ENCODE measurements at places on chromosomes 1 and 21.

GRCh38 chr1:151823175-151823574, 8.4 kb downstream of the RORC start:
- no peak for DNase-seq

DNA sequence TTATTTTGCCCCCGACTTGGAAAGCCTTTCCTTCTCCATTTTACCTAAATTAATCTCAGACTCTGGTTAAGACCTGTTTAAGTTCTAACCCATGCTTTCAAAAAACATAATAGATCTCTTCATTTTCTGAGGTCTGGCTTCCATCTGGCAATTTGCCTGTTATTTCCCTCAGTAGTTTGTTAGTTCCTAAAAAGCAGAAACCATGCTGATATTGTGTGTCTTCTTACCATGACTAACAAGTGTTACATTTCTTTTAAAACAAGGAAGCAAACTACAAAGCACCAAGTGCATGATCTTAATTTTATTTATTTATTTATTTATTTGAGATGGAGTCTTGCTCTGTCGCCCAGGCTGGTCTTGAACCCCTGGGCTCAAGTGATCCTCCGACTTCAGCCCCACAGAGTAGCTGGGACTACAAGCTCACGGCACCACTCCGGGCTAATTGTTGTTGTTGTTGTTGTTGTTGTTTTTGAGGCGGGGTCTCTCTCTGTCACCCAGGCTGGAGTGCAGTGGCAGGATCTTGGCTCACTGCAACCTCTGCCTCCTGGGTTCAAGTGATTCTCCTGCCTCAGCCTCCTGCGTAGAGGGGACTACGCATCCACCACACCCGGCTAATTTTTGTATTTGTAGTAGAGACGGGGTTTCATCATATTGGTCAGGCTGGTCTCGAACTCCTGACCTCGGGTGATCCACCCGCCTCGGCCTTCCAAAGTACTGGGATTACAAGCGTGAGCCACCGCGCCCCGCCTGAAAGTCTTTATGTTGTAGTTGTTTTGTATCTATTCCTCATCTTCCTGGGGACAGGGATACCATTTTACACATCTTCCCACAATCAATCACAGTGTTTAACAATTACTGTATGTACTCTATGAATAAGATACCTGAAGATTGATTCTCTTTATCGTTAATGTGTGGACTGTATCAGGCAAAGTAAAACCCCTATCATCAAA, 1.3 kb upstream of the PATJ start:
- DNase-seq: no peak

GRCh38 chr1:53578358-53578757, 119.2 kb downstream of the DMRTB1 start:
- no peak for DNase-seq

GRCh38 chr1:175757381-175758015, 14.1 kb upstream of the TNR start:
- peak; percentile 3 for DNase-seq

- DNase-seq: peak; percentile 58
Observed at GRCh38 chr1:209755926-209756614, at the start of gene TRAF3IP3. Gene TRAF3IP3 (plus strand): TSS chr1:209756053. CDS start chr1:209760040, 3,987 bp downstream.

GRCh38 chr1:246435421-246436041, 71.5 kb downstream of the SMYD3 start:
- no peak for DNase-seq

DNA sequence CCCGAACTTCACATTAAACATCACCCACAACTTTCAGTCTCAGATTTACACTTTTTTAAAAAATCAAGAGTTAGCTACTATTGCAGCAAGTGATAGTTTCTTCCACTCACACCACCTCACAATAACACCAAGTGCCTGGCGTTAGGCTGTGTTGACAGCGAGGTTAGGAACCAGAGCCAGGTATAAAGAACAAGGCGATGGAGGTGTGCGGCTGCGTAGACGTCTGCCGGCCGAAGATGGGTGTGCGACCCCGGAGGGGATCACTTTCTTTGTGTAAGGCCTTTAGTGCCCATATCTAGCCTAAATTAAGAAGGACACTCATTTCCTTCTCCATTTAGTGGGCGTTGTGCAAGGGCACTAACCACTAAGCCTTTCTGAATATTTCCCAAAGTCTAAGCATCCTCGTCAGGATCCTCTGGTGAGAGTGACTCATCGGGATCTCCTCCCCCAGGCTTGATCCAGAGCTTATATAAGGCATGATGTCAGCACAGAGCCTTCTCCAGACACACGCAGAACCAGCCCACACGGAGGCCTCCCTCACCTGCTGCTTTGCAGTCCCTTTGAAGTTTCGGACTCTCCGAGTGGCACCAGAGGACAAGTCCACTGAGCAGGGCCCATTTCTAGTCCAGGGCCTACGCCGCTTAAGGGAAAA, 11.8 kb downstream of the NHLH2 start:
- DNase-seq: peak; percentile 51

DNA sequence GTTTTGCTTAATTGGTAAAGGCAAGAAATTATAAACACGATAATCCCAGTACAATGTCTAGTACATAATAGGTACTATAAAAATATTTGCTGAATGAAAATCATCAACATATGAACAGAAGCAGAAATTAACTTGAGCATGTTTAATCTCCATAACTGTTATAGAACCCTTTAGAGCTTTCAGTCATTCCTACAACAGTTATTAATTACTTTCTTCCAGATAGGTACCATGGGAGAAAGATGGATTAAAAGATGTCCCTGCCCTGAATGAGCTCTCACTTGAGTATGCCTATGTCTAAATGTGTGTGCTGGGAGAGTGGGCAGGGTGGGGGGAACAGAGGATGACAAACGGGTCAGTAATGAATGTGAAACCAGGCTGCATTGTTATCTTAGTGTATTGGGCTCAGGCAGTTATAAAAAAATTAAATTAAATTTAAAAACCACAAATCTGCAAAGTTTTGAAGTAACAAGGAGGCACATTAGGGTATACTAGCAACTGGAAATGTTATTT, 2.4 kb downstream of the EPS15 start:
- DNase-seq: no peak

- DNase-seq: peak; percentile 66
Observed at GRCh38 chr1:206128196-206128595, 11.0 kb upstream of the AVPR1B start.

- DNase-seq: no peak
Observed at GRCh38 chr1:87867626-87868025, 538.9 kb downstream of the LMO4 start.

GRCh38 chr1:150578272-150579109, 919 bp downstream of the MCL1 start:
- peak; percentile 15 for DNase-seq

- no peak for DNase-seq
Observed at GRCh38 chr1:219666242-219666641, 53.3 kb upstream of the ZC3H11B start.

DNA sequence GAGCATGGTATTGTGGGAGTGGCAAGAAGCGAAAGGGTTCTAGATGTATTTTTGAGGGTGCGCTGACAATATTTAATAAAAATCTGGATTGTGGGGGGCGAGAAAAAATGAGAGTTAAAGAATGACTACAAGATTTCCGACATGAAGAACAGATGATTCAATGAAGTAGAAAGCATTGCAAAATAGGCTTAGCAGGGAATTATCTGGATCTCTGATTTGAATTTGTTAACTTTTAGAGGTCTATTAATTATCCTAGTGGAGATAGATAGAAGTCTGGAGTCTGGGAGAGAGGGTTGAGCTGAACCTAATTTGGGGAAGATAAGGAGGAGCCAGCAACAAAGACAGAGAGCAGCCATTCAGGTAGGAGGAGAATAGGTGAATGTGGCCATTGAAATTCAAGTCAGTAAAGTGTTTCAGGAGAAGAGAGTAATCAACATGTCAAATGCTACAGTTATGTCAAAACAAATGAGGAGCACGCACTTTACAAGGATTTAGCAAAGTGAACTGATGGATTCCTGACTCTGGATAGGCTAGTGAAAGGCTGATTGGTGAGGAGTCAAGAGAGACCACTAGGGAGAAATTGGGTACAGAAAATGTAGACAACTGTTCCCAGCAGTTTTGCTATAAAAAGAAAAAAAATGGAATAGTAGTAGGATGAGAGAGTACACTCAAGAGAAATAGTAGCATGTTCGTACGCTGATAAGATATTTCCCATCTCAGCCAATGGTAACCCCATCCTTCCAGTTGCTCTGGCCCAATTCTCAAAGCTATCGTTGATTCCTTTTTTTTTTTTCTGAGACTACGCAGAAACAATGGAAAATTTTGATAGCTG, 393.2 kb upstream of the CXADR start:
- DNase-seq: no peak

GRCh38 chr1:157960773-157961172, 32.7 kb upstream of the KIRREL1 start:
- no peak for DNase-seq

DNA sequence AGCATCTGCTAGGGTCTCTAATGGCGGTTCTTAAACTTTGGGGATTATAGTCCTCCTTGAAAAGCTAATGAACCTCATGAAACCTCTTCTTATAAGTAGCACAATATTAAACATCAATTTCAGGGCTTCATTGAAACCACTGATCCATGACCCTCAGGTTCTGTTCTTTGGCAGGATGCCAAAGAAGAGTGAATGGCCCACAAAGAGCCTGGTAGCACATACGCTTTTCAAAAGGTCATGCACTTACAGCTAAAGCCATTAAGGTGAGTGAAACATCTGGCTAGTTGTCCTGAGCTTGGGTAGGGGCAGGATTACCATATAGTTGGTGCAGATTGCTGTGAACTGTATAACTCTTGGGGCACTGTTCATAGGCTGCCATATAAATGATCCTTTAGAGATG, 42.3 kb downstream of the MDM4 start:
- no peak for DNase-seq

- peak; percentile 95 for DNase-seq
Observed at GRCh38 chr1:53945433-53946251, at the start of gene IFT25. Gene IFT25 (minus strand): TSS chr1:53945699. CDS start chr1:53940082, 5,617 bp downstream.

DNA sequence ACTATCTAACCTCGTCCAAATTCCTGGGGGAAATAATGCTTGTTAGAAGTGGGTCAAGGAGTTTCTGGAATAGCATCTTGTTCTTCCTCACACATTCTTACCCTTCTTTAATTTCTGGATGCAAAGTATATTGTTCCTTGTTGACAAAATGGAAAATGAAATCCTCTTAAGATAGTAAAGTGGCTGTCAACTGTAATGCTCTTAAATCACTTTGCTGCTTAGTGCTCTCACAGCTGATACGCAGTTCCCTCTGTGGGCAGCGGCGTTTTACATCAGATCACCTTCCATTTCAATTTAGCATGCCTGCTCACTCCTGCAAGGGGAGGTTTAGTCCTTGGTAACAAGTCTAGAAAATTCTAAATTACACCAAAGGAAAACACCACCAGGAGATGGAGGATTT, 113.1 kb downstream of the DNM3 start:
- no peak for DNase-seq

DNA sequence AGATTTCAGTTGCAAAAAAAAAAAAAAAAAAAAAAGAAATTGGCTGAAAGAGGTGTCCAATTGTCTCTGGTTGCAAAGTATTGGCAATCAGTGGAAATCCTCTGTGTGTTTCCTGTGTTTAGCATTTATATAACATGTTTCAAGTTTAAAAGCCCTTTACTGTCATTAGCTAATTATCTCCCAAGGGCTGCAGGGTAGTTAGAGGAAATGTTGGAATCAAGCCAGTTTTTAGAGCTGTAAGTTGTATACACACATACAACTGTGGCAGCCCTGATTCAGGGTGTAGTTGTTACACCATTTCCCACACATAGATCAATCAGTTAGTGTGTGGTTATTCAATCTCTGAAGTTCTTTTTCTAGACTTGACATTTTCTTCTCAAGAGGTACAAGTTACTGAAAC, 8.9 kb upstream of the ZNF326 start:
- DNase-seq: no peak

DNA sequence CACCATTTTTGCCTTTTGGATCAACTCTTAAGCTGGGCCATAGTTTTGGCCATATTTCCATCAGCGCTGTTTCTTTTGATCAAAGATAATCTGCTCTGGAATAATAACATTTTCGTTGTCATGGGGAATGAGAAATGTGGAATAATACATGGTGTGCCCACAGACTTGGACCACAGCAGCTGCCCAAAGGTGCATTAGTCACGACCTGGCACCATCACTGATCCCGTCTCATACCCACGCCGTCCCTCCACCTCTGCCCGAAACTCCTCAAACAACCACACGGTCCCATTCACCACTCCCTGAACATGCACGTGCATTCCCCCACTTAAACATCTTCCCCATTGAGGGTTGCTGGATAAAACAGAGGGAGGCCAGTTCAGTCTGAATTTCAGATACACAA, 76.9 kb downstream of the SLC66A1 start:
- no peak for DNase-seq

DNA sequence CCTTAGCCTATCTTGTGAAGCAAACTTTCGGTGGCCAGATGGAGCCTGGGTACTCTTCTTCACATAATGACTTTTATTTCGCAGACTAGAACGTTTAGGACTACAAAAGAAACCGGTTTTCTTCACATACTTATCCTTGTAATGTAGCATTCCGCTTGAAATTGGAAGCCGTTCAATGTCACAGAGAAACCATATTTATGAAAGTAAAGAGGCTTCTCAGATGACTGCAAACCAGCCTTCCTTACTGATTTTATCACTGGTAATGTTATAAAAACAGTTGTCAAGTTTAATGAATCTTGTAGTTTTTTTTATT, 94.1 kb downstream of the PPIAL4G start:
- no peak for DNase-seq

- DNase-seq: no peak
Observed at GRCh38 chr1:169078163-169078883, 28.2 kb upstream of the ATP1B1 start.

GRCh38 chr1:20604678-20605077, 15.8 kb downstream of the CDA start:
- peak; percentile 77 for DNase-seq

GRCh38 chr1:44270686-44271628, 57.7 kb downstream of the DMAP1 start:
- no peak for DNase-seq

GRCh38 chr1:246617156-246617555, 50.9 kb downstream of the CNST start:
- DNase-seq: no peak

- no peak for DNase-seq
Observed at GRCh38 chr1:31639543-31639942, 5.1 kb downstream of the PEF1 start.

DNA sequence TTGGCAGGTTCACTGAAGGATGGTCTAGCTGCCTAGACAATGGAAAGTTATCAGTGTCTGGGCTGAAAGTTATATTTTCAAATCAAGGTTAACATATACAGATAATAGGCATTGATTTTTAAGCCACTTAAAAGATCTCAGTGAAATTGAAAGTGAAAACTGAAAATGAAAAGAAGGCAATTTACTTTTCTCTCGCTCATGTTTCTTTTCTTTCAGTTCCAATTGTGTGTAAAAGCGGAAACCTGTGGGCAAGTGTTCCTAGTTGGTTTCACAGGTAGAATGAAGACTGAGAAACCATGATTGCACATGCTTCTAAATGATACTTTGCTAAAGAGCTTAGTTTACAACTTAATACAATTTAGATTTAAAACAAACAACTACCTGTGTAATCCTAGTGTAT, 383.7 kb downstream of the ZP4 start:
- no peak for DNase-seq

DNA sequence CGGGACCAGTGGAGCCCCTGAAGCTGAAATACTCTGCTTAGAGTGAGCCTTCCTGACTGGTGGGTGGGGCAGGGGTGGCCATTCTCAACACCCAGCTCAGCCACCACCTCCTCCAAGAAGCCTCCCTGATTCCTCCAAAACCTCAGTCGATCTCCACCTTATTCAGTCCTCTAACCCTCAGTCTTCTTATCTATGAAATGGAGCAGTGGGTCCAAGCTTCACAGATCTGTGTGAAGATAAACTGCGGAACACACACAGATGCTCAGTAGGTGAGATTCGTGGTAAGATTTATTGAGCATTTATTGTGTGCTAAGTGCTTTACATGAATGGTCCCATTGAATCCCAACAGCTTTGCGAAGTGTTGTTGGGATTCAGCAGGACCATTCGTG, 93.1 kb upstream of the RUNX3 start:
- no peak for DNase-seq

GRCh38 chr1:166840309-166841274, 1.3 kb downstream of the POGK start:
- no peak for DNase-seq

Measured in HL-60 (cell line).